Spinal cord (tissue), 10 donors: ENCODE measurements at places on chromosomes 12 and 14.

GRCh38 chr14:53979113-53979681 is 22.6 kb upstream of the BMP4 start:
- DNase-seq: no peak

DNA sequence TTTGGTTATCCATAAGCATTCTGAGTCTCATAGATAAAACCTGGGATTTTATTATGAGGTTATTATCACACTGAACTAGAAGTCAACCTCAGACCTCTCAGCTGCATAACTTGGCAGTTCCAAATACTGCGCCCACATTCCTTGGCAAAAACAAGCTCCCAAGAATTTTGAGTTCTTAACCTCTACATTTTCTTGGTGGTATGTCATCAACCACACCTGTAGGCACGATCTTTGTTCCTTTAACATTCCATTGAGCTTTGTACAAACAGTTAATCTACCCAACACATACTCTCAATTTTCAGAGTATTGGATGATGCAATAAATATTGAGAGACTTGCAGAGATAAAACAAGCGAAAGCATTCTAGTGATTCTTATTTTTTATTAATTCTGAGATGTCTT is 371.8 kb upstream of the PRICKLE1 start:
- DNase-seq: no peak

DNA sequence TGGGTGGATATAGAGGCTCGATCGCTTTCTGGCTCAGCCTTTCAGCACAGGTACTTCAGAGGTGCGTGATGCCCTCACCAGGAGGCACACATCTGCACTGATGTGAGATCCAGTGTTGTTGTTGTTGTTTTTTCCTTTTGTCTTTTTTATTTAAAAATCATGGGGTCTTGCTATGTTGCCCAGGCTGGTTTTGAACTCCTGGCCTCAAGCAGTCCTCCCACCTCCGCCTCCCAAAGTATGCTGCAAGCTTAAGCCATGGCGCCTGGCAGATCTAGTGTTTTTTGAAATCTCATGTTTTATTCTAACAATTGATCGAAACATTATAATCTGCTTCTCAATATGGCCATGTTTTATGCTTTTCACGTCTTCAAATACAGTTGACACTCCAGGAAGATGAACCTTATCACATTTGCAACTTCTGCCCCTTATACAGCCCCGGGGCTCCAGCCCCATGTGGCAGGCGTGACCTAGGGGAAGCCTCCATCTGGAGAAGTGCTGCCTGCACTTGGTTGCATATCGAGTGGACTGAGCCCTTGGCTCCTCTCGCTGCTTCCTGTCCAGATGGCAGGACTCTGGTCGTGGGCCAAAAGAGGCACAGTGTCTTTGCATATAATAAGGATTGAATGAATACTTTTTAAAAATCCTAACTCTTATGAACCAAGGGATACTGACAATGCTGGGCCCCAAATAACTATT is 71.7 kb downstream of the TRAF3 start:
- DNase-seq: no peak

DNA sequence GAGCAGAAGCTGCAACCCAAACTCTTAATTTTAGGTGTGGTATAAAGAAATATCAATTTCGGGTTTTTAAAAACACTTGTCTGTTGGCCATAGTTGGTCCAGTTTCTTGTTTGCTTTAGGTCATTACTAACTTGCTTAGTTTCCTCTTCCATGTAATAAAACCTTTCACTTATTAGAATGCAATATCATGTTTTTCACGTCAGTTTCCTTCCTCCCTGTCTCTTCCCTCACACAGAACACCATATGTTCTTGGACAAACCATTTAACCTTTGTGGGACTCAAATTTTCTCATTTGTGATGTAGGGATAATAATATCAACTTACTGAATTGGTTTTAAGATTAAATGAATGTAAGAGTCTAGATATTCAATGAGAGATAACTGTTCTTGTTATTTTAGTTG is 22.9 kb downstream of the PMCH start:
- DNase-seq: no peak

- DNase-seq: no peak
Observed at GRCh38 chr12:9341260-9341585, 133.0 kb upstream of the PZP start.

DNA sequence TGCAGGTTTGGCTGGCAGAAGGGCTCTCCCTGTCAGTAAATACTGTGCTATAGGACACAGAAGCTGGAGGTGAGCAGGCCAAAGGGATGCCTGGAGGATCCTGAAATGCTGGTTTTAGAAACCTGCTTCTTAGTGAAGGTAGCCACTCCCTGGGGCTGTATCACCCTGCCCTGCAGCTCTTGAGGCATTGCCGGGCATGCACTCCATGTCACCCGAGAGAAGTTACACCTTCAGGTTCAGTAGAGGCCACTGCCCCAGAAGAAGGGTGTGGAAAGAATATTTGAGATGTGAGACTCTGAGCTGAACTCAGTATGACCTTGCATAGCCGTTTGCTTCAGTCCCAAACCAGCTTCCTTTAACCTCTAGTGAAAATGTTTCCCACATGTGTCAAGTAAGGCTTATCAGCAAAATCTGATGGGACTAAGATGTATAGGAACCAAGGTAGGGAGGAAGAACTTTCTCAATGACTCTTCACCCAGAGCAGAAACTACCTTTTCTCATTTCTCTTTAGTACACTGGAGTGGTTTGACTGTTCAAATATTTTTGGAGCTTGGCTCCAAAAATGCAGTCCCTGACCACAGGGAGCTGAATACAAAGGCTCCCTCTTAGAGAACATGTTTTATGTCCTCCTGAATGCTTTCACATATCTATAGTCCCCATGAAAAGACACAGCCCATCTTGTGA is 164.5 kb upstream of the DYRK2 start:
- no peak for DNase-seq

GRCh38 chr12:94271351-94271750 is 123.0 kb downstream of the PLXNC1 start:
- DNase-seq: no peak

- no peak for DNase-seq
Observed at GRCh38 chr12:88298761-88299242, 156.7 kb downstream of the TMTC3 start.

GRCh38 chr12:53694756-53695151 is 18.9 kb upstream of the ATP5MC2 start:
- DNase-seq: no peak
